ENCODE measurements at places on chromosomes 7 and 10.

DNA sequence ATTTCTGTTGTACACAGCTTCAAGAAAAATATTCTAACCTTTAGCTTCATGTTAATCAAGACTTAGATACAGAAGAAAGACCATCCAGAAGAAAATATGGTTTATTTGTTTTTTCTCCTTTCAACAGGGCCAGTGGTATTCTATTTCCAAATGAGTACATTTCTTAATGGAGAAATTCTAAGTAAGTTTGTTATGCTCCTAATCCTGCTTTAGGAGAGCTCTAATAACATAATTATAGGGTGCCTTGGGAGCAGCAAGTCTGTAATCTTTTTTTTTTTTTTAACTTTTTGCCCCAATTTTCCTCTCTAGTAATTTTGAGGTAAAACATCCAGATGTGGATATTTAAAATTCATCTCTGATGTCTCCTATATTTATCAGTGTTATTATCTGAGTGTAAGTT lies 98.1 kb downstream of the ADD3 start:
- DNase-seq = no peak

GRCh38 chr7:51606601-51607154 lies 290.1 kb upstream of the COBL start:
- no peak for DNase-seq

DNA sequence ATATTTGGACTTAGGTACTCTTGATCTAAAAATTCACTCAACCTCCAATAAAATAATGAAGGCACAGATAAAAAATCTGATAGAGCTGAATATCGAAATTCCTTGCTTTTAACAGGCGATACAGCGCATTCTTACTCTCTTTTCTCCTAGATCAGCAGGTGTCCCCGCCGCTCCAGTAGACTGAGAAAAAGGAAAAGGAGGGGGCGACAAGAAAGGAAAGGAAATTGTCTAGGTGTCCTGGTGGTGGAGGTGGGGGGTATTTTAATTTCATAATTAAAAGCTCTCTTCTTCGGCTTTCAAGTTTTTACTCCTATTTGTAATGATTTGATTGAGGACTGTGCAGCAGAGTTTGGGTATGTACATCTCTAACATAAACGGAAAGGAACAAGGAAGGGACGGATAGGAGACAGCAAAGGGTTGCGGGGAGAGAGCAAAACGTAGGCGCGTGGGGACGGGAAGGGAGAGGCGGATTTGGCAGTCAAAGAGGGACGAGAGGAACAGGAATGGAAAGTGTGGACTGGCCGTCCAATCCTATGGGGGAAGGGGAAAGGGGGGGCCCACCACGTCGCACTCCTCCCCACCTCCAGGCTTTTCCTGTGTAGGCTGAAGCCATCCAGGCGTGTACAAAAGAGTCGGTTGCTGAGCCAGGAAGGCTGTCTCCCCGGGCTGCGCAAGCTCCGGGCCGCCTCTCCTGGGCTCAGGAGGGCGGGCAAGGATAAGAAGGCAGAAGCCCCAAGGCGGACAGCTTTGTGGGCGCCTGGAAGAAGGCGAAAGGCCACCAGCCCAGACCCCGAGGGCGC lies 875 bp upstream of the HECTD2 start:
- peak; percentile 1 for DNase-seq

GRCh38 chr7:96414931-96415292 lies 93.0 kb upstream of the SLC25A13 start:
- peak; percentile 15 for DNase-seq

DNA sequence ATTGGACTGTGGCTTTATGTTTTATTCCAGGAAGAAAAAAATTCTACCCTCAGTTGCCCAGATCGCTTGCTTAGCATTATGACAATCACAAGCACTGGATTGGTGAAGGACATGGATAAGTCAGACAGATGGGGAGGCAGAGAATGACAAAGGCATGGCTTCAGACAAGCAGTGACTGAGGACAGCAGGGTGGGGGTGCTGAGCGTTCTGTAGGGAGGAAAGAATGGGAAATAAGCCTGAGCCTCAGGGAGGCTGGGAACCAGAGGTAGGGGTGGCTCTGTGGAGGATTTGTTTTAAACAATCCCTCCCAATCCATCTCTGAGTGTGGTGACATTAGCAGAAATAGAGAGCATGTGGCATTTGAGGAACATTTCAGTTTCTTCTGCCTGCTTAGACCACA lies 896.9 kb downstream of the CCSER2 start:
- no peak for DNase-seq

- DNase-seq = no peak
Measured at GRCh38 chr7:2120841-2121830, 111.6 kb downstream of the MAD1L1 start.

- DNase-seq = no peak
Measured at GRCh38 chr7:41696323-41696916, 6.5 kb downstream of the INHBA start.

DNA sequence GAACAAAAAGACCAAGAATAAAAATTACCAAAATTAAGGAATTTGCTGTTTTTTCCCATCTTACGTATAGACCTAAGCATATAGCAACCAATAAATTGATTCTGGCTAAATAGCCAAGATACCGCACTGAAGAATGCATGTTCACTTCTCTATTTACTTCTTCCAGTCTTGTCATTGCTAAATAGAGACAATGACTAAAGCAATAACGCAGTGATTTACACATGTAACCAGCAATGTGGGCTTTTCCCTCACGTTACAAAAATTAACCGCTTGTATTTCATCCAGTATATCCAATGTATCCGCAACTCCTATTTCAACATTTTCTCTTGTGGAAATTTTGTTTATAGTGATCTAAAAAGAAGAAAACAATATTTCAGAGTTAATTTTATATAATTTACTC lies 5.6 kb downstream of the TMEM168 start:
- DNase-seq = no peak

GRCh38 chr10:111128331-111129180 lies 51.7 kb downstream of the ADRA2A start:
- no peak for DNase-seq

- DNase-seq = no peak
Measured at GRCh38 chr7:33604056-33604455, 301.3 kb upstream of the BMPER start.

- DNase-seq = no peak
Measured at GRCh38 chr7:115578576-115578975, 452.0 kb downstream of the TFEC start.

GRCh38 chr7:46569133-46569465 lies 648.0 kb upstream of the IGFBP3 start:
- DNase-seq = no peak

DNA sequence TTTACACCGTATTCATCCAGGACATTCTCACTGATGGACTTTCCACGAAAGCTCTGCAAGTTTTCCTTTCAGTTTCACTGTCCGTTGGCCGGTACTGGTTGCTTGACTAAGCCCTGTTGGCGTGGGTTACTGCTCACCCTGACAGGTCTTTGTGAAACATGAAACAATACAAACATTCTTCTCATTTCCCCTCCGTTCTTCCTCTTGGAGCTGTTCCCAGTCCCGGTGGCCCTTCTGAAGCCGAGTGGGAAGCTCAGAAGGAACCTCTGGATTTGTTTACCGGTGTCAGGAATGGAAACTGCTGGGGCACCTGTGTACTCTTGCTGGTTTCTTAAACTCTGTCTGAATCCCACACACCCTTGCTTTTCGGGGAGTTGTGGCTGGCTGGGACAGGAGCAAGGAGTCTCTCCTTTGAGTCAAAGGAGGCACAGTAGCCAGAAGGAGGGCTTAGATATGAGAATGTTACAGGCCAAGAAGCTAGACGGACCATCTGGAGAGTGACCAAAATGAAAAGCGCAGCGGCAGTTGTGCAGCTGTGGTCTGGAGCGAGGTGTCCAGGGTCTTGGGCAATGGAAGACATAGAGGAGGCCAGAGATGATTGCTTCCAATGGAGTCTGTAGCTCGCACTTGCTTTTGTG lies 45.7 kb downstream of the LYZL2 start:
- DNase-seq = no peak

GRCh38 chr7:30617359-30617758 lies 22.7 kb downstream of the GARS1 start:
- DNase-seq = no peak

All from stimulated activated CD4-positive, alpha-beta T cell treated with anti-CD3 and anti-CD28 coated beads, TNF-alpha, amount 100 ng/mL, for 24 hours (primary cell).